Frontal cortex (tissue), 4 donors: ENCODE measurements at places on chromosomes 2 and 18. TPM values are rescaled to one million over a fixed set of nuclear protein-coding genes. Genes with fewer than 3 reads are reported as not detected.

Gene ANXA4
- total RNA-seq = 2.4 TPM

Gene LANCL1
- 68.1 TPM for total RNA-seq

Gene CROCC2
- total RNA-seq = not detected

Gene CHST9
- total RNA-seq = 2.4 TPM

Gene FSIP2
- total RNA-seq = 2.0 TPM
